ENCODE measurements at places on chromosomes 4 and X.
A peak's percentile ranks its signal among the peaks of the same experiment; 100 is the strongest.

DNA sequence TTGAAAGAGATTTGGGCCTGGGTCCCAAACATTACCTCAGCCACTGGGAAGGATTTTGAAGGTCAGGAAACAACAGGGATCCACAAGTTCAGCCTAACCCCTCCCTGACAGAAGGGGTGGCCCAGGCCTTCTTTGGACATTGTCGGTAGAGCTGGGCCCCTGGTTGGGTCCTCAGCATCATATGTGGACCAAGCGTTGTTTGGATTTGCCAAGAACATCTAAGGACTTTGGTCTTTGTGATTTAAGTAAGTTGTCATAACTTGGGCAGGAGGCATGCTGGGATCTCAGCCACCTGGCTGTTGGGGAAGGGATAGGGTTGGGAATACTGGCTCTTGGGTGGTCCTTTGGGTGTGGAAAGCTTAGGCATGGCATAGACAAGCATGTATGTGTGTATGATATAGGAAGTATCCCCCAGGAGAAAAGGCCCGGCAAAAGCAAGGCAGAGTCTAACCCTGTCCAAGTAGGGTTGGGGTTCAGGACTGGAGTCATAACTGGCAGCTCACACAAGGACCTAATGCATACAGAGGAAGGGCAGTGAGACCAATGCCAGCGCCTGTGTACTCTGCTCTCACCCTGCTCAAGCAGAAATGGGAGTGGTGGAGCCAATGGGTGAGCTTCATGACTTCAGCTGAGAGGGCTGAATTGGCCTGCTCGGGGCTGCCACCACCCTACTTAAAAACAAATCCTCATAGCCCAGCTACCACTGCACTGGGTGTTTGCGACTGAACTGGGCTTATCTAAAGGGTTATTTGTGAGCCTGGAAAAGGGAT lies 102.8 kb downstream of the RTL5 start:
- no peak for DNase-seq

GRCh38 chr4:77025643-77026321 lies 50.0 kb downstream of the CCNI start:
- DNase-seq: peak; percentile 55

DNA sequence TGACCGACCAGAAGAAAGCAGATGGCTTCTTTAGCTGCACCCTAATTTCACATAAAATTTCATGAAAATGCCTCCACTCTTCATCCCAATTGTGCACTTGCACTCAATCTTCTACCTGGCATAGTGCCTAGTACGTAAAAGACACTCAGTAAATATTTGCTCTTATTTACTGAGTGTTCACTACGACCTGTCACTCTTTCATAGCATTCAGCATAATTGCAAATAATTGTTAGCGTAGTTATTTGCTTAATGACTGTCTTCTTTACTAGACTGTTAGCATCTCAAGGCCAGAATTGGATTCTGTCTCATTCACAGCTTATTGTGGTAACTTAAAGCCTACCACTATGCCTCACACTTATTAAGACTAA lies 130.2 kb downstream of the ENOX2 start:
- DNase-seq: no peak

- DNase-seq: peak; percentile 89
Observed at GRCh38 chr4:23728393-23728792, 161.5 kb downstream of the PPARGC1A start.

GRCh38 chr4:1667273-1667672 lies 16.8 kb downstream of the FAM53A start:
- DNase-seq: no peak

GRCh38 chr4:184655889-184656869 lies 6.6 kb downstream of the PRIMPOL start:
- DNase-seq: no peak

DNA sequence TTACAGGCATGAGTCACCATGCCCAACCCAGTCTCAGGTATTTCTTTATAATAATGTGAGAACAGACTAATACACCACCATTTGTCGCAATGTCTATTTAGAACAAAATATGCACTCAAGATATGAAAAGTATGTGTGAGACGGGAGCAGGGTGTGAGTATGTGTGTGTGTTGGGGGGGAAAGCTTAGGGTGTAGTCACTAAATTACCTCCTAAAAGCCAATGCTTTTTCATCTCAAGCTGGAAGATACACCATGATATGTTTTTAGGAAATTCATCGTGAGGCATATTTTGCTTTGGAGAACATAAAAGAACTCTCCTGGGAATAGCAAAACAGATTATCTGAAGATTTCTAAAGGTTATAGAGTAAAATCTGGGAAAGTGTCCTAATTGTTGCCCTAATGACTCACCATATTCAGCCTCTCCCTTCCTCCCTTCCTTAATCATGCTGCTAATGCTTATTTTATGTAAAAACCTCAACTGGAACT lies 262.7 kb downstream of the PDHA2 start:
- DNase-seq: peak; percentile 11

DNA sequence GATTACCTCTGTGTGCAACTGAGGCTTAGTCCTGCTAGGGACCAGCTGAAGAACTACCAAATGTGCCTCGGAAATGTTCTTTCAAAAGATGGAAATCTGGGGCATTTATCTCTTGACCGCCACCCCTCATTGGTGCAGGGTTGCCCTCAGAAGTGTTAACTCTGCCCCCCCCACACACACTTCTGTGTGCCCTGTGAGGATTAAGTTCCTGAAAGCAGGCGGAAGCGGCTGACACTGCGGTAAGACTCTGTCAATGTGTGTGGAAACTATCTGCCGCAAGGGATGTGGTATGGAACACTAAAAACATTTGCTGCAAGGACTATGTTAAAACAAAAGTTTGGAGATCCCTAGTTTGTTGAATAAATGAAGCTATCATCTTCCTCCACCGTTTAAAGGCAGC lies 106.9 kb upstream of the NDP start:
- no peak for DNase-seq

DNA sequence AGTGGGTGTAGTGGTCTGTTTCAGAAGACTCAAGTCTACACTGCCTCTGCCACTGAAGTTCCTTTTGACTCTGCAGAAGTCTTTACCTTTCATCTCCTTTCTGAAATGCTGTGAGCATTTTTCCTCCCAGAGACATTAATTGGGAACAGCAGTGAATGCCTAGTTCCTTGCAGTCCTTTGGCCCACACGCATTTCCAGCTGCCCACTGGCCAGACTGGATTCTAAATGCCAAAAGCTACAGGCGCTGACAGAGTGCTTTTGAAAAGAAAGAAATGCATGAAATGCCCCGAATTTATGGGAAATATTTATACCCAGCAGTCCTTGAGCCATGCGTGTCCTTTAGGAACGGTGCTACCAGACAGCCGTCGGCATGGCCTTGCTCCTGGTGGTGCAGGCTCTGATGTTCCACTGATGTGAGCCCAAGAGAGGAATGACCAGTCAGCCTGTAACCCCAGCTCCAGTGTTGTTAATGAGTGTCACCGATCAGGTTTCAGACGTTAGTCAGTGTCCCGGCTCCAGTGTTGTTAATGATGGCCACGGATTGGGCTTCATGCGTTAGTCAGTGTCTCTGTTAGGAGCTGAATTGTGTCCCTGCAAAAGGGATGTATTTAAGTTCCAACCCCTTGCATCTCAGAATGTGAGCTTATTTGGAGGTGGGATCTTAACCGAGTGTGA lies 132.6 kb downstream of the TBL1X start:
- DNase-seq: no peak

DNA sequence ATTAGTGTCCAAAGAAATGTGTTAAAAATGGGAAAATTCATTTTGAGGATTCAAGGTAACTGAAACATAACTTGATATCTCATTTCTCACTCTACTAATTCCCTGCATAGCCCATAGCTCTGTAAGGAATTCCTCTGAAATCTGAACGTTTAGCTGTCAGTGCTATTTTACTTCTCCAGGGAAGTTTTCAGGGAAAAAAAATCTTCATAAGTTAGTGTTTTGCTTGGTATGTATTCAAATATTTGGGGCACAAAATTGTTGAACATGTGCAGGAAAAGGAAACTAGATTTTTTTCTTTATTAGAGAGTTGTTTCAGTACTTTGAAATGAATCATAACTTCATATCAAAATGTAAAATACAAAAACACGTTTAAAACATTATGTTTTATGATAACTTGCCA lies 891.4 kb downstream of the CENPC start:
- DNase-seq: no peak

GRCh38 chr4:84639145-84639544 lies 56.2 kb downstream of the CDS1 start:
- DNase-seq: no peak

GRCh38 chr4:2340272-2341061 lies 78.0 kb downstream of the ZFYVE28 start:
- DNase-seq: no peak

DNA sequence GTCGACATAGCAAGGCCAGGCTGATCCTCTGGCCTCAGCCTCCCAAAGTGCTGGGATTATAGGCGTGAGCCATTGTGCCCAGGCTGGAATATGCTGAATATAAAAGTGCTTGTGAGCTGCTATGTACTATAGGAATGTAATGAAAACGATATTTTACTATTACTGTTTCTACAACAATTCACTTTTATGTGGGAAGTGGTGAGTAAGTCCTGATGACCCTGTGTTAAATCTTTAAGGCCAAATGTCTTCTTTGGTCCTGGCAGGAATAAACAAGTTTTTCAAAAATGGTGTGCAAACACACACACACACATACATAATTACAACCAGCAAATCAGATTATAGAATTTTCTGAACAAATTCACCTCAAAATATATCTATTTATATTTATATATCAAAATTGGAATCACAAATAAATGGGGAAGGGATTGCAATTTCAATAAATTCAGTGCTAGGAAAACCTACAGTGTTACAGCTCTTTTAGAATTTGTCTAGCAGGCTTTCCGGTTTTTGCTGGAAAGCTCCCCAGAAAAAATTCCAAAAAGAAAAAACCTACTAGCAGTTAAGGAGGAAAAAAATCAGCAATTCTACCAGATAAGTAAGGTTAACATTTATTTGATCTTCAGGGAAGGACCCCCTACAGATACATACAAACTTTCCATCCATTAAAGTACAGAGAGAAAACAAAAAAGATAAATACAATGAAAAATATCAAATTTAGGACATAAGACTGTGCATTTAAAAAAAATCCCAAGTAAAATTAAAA lies 17.9 kb downstream of the SMIM14 start:
- no peak for DNase-seq

DNA sequence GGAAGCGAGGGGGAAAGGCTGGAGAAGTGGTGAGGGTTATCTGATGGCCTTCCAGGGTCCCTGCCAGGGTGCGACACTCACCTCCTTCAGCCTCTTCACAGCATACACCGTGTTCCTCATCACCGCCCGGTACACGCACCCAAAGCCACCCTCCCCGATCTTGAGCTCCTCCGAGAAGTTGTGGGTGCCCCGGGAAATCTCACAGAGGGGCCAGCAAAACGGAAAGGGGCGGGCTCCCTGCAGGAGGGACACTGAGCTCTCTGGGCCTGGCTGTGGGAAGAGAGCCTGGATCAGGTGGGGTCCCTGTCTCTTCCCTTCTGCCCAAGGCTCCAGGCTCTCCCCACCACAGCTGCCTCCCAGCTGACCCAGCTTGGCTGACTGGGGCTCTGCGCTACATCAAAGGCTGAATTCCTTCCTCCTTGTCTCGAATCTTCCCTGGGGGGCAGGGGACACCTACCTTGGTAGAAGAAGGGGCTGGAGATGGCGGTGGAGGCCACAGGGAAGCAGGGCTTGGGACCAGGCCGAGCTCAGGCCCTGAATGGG lies 1.1 kb downstream of the IRAK1 start:
- DNase-seq: no peak

DNA sequence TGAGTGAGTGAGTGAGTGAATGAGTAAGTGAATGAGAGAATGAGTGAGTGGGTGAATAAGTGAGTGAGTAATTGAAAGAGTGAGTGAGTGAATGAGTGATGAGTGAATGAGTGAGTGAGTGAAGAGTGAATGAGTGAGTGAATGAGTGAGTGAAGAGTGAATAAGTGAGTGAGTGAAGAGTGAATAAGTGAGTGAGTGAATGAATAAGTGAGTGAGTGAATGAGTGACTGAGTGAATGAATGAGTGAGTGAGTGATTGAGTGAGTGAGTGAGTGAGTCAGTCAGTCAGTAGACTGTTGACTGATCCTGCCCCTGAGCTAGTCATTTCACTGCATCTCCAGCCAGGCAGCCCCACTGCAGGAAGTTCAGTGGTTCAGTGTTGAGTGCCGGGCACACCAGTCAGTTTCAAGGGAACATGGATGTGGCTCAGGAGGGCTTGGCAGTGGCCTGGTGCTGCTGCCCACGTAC lies 228.4 kb upstream of the PSAPL1 start:
- DNase-seq: no peak

DNA sequence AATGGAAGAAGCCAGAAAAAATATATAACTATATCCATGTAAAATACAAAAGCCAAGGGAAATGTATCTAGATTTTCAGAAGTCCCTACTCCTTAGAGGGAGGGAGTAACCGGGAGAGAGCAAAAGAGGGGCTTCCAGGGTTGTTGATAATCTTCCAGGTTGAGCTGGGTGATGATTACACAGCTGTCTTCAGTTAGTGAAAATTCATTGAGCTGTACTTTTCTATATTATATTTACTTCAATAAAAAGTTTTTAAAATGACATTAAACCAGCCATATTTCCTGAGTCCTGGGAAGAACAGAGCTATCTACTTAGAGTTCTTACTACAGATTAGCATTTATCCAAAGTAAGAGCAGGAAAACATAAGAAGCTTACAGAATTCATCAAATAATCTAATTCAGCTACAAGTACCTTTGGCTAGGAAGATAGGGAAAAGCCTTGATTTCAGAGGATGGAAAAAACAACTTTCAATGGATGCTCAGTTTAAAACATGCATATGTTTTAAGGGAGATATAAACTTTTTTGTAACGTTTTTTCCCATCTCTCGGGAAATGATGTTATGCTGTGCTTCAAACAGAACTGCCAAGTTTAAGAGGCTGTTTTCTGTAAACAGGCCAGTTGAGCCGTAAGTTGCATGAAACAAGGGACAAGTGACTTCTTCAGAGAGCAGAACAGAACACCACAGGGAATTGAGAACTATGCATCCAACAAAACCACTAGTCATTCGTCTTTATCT lies 204.6 kb downstream of the SCFD2 start:
- no peak for DNase-seq

GRCh38 chrX:38704146-38704882 lies 96.9 kb upstream of the MID1IP1 start:
- no peak for DNase-seq

All from mesenchymal stem cell (in vitro differentiated cells and primary cell).